Renal cortical epithelial cell (primary cell): ENCODE measurements at places on chromosomes 11 and 22.

DNA sequence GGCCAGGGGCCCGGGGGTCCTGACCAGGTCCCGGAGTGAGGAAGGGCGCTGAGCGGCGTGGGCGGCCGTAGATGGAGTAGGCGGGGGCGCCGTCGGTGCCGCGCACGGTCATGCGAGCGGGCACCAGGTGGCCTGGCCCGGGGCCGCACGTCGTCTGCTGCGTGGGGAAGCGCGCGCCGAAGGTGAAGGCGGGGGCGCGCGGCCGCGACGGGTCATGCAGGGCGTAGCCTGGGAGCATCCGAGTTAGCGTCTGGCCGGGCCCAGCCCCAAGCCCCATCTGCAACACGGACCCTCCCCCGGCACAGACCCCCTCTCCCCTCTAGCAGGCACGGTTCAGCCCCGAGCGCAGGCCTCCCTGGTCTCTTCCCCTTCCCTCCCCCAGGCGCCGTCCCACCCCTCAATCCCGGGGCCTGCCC, 1.7 kb upstream of the TYMP start:
- no peak for DNase-seq

- peak; percentile 61 for DNase-seq
Observed at GRCh38 chr22:17562906-17563870, at the start of gene SLC25A18. Gene SLC25A18 (plus strand): TSS chr22:17563498. CDS start chr22:17579945, 16,447 bp downstream.

- no peak for DNase-seq
Observed at GRCh38 chr22:41656556-41656955, 32.1 kb downstream of the SNU13 start.

DNA sequence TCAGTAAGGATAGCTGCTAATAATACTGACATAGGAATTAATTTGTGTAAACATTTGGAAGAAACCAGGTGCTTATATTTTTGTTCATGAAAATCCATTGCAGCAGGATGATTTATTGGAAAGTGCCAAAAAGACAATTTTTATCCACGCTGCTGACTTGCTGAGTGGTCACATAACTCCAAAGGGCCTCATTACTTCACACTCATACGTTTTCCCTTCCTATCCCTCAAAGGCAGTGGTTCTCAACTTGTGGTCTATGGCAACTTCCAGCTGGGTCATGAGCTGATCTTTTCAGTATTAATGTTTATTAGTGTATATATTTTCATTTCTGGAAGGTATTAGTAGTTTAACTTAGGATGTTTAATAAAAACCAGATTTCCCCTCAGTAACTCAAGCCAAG, 178.1 kb downstream of the UVRAG start:
- DNase-seq: no peak

DNA sequence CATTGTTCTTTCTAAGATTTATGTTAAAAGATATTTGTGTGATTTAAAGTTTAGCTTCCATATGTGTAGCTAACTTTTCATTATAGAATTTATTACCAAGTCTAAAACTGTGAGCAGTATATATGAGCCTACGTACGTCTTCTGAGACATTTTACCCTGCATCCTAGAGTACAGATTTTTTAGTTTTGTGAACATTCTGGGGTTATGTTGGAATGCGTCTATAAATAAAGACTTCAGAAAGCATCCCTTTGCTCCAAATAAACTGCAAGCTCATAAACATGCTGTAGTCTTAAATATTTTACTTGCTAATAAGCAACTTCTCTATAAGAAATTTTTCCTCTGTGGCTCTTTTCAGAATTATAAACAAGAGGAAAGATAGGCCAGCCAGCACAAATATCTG, 236.5 kb downstream of the DDX10 start:
- DNase-seq: no peak

DNA sequence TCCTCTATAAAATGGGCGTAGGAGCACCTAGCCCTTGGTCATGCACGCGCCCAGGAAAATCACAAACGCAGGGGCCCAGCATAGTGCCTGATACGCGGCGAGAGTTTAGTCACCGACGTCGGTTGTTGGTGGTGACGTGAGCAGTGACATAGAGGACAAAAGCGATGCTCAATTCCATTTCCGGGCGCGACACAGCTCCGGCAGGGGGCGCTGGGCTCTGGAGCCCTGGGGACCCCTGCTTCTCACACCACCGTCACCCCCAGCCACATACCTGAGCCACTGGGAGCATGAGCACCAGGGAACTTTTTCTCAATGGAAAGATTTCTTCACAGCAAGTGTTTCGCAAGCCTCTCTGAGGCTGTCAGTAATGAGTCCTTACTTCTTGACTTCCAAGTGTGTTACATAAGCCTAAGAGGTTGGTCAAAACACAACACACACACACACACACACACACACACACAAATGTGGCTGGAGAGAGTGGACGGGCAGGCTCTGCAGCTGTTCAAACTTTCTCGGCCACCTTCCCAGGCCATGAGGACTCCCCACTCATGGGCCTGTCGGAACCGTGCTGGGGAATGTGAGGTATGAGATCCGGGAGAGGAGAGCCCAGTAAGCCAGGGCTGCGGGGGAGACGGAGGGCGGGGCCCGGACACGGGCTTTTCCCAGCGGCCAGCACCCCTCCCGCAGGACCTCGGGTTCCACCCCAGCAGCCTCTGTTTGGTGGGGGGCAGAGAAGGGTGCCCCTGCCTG, 36.9 kb upstream of the LINC01488 start:
- DNase-seq: peak; percentile 92

DNA sequence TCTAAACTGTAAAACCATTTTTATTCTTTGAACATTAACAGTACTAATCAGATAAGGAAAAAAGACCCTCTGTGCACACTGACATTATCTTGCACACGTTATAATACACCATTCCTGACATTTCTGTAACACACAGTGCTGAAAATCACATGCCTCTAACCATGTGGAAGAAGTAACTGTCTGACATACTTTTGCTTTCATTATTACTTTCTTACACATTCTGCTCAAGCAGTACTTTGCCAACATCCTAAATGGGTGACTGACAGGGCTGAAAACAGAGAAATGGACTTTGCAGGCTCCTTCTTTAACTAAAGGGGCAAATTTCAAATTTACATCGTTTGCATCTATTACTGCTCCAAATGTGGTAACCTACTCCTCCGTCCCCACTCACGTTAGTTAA, 22.8 kb upstream of the TP53AIP1 start:
- no peak for DNase-seq

DNA sequence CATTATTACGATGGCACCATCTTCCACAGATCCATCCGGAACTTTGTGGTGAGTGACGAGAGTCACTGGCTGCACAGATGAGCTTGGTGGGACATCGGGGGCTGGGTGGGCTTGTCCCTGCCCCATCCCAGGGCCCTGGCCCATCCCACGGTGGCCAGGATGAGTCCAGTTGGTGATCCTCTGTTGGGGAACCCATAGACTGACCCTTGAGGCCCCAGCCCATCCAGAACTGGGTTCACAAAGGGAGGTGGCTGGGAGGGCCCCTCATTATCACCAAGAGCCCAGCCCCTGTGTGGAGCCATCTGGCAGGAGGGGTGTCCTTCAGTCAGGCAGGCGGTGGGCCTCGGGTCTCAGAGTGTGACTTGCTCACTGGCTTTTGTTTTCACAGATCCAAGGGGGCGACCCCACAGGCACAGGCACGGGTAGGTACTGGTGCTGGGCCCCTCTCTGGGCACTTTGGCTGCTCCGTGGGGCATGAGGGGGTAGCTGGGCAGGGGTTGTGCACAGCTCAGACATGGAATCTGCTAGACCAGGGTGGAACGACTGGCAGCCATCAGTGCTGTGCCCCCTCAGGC, 22.0 kb downstream of the PPIL2 start:
- no peak for DNase-seq

GRCh38 chr11:44257338-44258189, 52.4 kb downstream of the ALX4 start:
- no peak for DNase-seq

DNA sequence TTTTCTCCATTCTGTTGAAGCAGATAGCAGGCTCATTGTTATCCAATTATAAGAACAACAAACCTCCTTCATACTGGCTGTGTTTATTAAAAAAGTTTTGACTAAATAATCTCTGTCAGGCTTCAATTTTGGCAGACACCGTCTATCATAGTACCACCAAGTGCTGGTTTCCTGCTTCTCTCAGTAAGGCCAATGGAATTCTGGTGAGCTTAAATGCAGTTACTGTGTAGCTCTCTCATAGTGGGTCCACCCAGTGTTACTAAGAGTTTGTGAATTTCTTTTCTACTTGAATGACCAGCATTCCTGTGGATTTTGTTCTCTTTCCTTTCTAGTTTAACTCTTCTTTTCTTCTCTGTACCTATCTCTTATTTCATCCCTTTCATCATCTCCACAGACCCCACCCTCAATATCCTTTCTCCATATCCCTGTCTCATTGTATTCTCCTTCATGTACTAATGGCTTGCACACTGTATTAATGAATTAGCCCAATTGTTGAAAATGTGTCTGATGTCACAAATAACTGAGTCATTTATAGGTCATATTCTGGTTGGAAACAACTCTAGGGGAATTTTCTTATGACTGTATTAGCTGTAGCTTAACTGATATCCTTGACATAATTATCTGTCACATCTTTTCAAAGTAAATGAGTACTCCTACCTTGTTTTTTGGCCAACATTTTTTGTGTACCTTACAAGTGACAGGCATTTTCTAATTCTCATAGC, 372.1 kb downstream of the FAT3 start:
- DNase-seq: peak; percentile 67

- peak; percentile 72 for DNase-seq
Observed at GRCh38 chr11:14904745-14905103, 12.7 kb upstream of the CYP2R1 start.

- peak; percentile 63 for DNase-seq
Observed at GRCh38 chr11:8838248-8838647, 72.7 kb upstream of the AKIP1 start.

GRCh38 chr22:24873226-24873625, 67.2 kb downstream of the SGSM1 start:
- DNase-seq: no peak
